ENCODE measurements at places on chromosomes 1 and 21. TPM values are rescaled to one million over a fixed set of nuclear protein-coding genes. Genes with fewer than 3 reads are reported as not detected.
A peak's percentile ranks its signal among the peaks of the same experiment; 100 is the strongest.

- DNase-seq, result no peak
Observed at GRCh38 chr1:248810000-248810726, 15.6 kb downstream of the SH3BP5L start.

GRCh38 chr1:12078938-12079861 is 16.1 kb downstream of the TNFRSF8 start:
- peak; percentile 74 for DNase-seq

DNA sequence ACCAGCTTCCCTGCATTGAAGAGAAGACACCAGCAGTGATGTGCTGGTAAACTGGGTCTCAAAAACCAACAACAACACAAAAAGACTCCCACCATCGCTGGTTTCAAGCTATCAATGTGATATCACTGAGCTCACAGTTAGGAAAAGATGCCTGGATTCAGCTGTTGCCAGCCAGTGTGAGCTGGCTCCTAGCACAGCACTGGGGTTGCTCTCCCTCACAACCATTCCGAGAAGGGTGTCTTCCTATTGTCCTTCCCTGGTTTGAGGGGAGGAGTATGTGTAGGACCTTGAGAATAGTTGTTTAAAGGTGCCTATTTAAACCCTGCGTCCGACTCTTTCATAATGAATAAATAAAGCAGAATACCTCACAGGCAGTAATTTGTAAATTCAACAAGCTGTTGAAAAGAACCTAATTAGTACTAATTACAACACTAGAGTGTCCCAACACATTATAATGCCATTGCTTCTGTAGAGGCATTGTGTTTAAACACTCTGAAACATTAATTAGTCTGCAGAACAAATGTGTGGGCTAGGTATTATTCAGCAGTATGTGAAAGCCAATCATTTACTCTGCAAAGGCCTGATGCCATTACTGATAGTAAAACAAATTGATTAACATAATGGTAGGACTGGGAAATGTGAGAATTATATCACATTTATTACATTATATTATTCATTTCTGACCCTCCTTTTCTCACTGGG is 17.2 kb downstream of the NIBAN1 start:
- no peak for DNase-seq

- DNase-seq, result no peak
Observed at GRCh38 chr1:107047602-107048001, 8.9 kb upstream of the PRMT6 start.

- no peak for DNase-seq
Observed at GRCh38 chr21:36186081-36186480, 29.5 kb downstream of the DOP1B start.

DNA sequence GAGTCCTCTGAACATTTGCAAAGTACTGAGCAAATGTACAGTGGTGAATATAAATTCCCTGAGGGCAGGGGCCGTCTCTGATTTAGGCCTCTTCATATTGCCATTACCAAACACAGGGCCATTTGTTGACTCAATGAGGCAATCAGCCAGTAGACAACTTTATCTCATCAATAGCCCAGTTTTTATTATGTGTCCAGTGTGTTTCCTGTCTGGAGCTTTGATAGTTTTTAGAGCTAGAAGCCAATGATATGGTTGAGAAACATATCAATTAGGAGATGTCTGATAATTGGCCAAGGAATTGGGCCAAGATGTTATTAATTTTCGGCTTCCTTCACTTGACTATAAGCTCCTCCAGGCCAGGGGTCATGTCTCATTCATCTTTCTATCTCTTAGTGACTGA is 163.0 kb downstream of the ROR1 start:
- no peak for DNase-seq

DNA sequence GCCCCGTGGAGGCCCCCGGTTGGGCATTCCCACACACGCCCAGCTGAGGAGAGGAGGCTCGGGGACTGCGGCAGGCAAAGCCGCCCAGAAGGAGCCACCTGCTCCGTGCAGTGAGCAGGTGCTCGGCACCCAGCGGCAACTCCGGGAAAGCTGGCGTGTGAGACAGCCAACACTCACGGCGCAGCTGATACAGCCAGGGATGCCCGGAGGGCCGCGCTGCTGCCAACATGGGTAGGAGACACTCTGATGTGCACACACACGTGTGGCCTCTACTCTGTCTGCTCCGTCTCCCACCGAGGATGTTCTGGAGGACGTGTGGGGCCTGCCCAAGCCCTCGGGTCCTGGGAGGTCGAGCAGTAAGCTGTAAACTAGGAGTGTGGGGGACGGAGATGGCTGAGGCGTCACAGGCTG is 12.9 kb downstream of the MORN1 start:
- DNase-seq, result no peak

DNA sequence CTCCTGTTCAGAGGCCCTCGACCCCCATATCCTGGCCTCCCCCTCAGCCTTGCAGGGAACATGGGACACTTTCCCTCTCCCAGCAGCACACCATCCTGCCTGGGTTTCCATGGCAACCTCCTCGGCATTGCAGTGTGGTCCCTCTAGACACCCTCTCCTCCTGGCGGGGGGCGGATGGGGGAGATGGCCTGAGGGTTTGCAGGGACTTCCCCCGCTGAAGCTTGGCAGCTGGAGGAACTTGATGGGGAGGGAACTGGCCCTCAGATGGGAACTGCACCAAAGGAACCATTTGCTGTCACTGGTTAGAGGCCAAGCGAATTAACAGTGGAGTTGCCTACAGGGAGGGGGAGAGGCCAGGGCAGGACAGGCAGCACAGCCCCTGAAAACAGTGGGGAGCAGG is 28.7 kb downstream of the RIMS3 start:
- no peak for DNase-seq

- peak; percentile 44 for DNase-seq
Observed at GRCh38 chr1:175191659-175192058, 917 bp downstream of the KIAA0040 start.

DNA sequence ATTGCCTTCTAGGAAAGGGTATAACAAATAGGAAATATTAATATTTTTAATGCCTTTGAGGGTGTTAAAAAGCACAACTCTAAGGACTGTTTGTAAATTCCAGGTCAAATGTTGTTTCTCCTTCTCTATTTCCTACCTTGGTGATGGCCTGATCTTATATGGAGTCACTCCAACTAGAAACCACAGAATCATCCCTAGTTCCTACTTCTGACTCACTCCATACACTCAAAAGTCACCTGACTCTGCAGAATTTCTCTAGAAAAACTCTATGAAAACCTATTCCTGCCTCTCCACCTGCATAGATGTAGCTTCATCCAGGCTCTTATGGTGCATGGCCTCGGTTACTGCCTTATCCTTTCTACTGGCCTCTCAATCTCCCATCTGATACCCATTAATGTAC is 14.5 kb downstream of the RGS4 start:
- DNase-seq, result no peak

DNA sequence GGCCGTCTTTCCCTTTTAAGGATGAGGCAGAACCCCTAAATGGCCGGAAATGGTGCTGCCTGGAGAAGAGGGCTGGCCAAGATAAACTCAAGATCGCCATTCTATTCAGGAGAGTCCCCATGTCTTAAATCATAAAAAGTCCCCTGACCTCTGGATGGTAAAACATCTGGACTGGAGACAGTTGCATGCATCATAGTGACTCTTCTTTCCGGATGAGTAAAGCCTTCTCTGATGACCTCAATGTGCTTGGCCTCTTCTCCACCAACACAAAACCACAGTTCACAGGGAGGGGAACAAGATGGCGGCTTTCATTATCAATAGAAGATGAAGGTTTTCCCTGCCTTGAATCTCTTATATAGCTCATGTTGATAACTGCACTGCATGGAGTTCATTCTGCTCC is 27.5 kb upstream of the H6PD start:
- DNase-seq, result peak; percentile 38

DNA sequence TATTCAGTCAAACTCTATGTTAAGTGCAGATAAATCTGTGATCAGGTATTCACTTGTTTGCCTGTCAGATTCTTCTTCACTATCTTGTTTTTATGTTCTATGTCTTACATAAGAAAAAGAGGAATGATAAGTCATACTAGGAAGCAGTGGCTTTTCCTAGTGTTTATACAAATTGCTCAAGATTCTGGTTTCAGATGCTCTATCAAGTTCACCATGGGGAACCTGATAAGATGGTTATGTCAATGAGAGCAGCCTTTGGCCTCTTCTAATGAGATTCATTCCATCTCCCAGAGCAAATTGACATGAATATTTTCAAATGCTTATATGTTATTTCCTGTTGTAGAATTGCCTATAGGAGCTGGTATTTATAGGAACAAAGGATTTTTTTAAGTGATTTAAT is 218.8 kb upstream of the TMPRSS15 start:
- no peak for DNase-seq

- peak; percentile 68 for DNase-seq
Observed at GRCh38 chr1:116538544-116538943, 32.3 kb downstream of the CD58 start.

GRCh38 chr1:223429821-223430220 is 36.6 kb downstream of the CCDC185 start:
- DNase-seq, result no peak

- DNase-seq, result no peak
Observed at GRCh38 chr1:12475101-12475500, 142.9 kb downstream of the DHRS3 start.

- DNase-seq, result no peak
Observed at GRCh38 chr1:70090141-70090540, 115.2 kb downstream of the LRRC40 start.

DNA sequence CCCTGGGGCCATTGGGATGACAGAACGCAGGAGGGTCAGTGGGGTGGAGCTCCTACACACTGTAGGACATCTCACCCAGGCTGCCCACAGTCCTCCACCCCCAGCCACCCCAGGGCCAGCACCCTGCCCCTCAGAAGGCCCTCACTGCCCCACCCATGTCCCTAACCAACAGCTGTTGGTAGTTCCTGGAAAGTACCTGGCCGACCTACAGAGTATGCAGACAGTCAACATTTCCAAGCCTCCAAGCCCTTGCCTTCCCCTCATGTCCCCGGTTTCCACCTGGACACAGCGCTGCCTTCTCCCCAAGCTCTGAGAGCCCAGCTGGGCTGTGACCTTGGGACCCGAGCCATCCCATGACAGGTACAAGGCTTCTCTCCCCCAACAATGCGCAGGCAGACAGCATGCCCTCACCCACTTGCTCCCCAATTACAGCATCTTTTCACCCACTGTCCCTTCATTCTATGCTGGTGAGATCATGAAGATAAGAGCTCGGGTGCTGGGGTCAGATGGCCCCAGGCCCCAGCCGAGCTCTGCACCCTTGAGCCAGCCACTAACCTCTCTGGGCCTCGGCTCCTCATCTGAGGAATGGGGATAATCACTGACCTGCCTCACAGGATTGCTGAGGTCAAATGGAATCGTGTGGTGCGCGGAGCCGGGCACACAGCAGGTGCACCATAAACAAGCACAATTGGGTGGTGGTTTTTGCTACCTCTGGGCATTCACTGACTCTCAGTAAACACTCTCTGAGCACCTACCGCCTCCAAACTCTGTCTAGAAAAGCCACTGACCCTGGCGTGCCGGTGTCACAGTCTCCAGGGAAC is 11.2 kb downstream of the LAPTM5 start:
- no peak for DNase-seq

DNA sequence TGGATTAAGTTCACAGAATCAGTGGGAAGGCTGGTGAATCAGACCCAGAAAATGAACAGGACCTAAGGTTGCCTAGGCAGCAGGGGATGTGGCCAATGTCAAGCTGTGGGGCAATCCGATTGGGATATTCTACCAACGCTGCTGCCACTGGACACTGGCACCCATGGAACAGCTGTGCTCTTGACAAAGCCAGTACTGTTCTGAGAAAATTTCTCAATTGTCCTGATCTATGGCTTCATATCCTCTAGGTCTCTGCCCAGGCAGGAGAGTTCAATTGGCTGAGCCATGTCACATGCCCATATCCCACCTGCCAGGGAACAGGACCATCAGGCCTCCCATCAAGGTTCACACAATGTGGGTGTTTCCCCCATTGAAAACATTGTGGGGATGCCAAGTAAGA is 6.2 kb downstream of the TACSTD2 start:
- no peak for DNase-seq

DNA sequence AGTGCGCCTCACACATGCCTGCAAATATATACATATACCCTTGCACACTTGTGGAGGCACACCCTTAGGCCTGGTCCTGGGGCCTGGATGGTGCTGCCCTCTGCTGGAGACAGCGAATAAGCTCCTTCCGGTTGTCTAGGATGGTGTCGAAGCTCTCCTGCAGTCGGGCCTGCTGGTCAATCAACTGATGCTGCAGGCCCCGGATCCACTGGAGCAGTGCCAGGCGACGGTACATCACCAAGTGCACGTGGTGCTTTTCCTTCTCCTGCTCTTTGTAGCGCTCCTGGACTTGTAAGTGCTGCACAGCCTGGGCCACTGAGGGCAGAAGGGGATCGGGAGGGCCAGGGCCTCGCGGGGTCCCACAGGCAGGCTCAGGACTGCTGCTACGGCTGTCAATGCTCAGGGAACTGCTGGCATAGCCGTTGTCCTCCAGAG is 3.1 kb downstream of the C1orf216 start:
- peak; percentile 86 for DNase-seq

DNA sequence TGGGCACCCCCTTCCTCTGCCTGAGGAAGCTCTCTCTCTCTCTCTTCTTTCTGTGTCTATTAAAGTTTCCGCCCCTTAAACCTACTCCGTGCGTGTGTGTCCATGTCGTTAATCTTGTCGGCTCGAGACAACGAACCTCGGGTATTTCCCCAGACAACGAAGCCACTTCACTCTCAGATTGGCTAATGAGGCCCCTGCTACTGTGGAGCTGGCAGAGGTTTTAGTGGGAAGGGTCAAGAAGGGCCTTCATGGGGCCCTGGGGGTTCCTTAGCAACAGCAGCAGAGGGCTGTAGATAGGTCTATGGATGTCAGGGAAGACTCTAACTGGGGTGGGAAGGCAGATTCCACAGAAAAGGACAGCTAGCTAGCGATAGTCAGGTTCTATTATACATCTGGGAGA is 239.8 kb upstream of the RAB4A start:
- no peak for DNase-seq

GRCh38 chr1:50271968-50272578 is 151.2 kb downstream of the DMRTA2 start:
- DNase-seq, result peak; percentile 27

DNA sequence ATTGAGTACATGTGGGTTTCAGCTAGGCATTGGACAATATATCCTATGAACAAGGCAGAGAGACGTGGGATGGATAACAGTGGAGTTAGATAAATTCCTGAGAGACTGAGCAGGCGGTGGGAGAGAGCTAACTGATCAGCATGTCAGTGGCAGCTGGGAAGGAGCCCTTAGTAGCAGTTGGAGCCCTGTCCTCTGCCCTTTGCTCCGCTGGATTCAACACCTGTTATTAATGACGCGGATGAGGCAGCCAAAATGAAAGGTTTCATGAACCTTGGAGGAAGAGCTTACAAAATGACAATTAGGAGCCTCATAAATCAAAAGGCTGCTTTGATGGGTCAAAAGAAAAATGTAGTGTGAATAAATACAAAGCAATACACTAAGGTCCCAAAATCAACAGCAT is 16.1 kb downstream of the UBIAD1 start:
- no peak for DNase-seq

The DAB1 gene
- 0.46 TPM for total RNA-seq

The CCDC27 gene
- total RNA-seq, result not detected

The NUP210L gene
- total RNA-seq, result 0.12 TPM

The MYOG gene
- not detected for total RNA-seq

The SAMD13 gene
- 0.38 TPM for total RNA-seq

The AVPR1B gene
- total RNA-seq, result not detected

The PADI1 gene
- total RNA-seq, result not detected

The ERVH48-1 gene
- 0.07 TPM for total RNA-seq

The SOAT1 gene
- total RNA-seq, result 37.8 TPM

All from activated CD4-positive, alpha-beta memory T cell treated with anti-CD3 and anti-CD28 coated beads for 36 hours (primary cell).